NCI-H2107 (cell line): ENCODE measurements at places on chromosomes 7 and 10.

DNA sequence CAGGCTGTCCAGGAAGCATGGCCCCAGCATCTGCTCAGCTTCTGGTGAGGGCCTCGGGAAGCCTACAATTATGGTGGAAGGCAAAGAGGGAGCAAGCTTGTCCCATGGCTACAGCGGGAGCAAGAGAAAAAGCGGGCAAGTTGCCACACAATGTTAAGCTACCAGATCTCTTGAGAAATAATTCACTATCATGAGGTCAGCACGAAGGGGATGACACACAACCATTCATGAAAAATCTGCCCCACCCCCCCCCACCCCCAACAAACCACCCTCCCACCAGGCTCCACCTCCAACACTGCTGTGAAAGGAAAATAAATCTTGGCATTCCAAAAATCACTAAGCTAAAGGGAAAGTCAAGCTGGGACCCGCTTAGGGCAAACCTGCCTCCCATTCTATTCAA lies 545.8 kb upstream of the NRP1 start:
- DNase-seq = no peak

GRCh38 chr10:86327954-86328725 lies 38.5 kb downstream of the GRID1 start:
- DNase-seq = no peak

- no peak for DNase-seq
These were observed 103.3 kb downstream of the FAM107B start for GRCh38 chr10:14671386-14671831.

DNA sequence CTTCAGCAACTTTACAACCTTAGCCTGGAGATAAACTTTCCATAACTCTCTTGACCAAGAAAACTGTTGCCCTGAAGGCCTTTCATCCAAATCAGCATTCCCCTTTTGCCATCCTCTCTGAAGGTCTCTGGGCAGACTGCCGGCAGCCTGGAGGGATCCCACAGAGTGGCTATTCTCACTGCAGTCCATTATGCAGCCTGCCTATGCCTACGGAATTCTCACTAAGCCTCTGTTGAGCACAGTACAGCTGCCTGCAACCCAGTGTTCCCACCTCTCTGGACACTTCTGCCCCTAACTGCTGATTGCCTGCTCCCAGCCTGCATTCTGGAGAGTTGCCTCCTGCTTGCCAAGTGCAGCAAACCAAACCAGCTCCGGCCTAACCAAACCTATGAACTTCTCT lies 548.9 kb upstream of the STEAP1 start:
- no peak for DNase-seq

DNA sequence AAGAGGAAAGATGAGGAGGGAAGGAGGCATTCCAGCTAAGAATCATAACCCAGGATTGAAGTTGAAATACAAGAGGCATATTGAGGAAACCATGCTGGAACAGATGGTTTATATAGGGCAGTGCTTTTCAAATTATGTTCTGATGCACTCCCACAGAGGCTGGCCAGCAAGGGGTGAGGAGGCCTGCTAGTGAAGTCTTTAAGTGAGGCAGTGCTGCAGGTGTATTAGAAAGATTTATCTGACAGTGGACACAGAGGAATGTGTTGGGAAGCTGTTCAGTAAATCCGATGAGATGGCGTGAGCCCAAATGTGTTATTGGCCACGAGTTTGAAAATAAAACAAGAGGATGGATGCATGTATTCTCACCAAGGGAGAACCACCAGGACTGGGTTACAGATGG lies 28.6 kb downstream of the REEP3 start:
- DNase-seq = no peak

- DNase-seq = no peak
These were observed 362.7 kb downstream of the REEP3 start for GRCh38 chr10:63883861-63884260.

GRCh38 chr10:35130663-35131062 lies 4.0 kb downstream of the CREM start:
- no peak for DNase-seq

DNA sequence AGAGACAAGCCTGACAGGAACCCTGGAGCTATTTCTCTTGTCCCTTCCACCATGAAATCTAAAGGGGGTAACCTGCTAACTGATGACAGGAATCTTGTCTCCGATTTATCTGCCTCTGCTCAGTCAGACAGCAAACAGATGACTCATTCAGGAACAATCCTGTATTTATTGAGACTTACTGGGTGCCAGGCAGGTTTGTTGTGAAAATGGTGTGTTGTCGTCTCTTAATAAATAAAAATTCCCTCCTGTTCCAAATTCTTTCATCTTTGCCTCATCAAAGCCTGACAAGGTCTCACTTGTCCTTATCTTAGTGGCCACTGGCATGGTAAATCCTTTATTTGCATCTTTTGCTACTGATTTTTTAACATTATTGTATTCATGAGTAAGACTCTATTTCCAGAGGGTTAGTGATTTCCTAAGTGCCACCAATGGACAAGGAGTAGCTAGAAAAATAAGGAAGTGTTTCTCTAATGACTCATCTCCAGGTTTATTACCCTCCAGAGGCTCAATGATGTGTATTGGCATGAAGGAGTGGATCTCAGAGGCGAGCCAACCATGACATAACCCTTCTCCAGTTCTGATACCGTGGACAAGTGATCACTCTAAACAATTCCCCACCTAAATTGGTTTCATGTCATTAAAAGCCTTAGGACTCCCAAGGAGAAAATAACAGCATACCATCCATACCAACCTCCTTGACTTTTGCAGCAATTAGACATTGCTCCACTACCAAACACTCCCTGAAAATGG lies 724.0 kb downstream of the GRID1 start:
- no peak for DNase-seq

GRCh38 chr7:31935124-31936054 lies 134.8 kb downstream of the PDE1C start:
- no peak for DNase-seq

DNA sequence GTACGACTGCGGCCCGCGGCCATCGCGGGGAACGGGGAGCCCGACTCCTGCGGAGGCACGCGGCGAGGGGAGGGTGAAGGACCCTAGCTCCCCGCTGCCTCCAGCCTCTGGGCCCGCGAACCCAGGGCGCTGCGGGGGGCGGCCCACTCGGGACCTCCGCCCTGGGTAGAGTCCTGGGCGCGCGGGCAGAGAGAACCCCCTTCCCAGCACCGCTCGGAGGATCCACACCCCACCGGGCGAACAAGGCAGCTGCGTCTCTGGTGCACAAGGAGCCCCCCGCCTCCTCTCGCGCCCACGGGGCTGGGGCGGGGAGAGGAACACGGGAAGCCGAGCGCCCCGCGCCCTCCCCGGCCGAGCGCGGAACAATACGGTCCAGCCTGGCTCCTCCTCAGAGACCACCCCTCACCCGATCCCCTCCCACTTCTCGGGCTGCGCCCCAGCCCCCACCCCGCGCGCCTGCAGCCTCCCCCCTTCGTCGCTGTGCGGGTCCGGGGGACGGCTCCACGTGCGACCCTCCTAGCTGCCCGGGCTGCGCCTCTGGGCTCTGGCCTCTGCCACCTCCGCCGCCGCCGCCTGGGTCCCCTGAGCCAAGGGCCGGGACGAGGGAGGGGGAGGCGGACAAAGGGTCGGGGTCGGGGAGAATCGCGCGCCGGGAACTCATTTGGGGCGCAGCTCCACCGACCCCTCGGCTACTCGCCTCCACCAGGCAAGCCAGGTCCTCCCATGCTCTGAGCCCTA lies at the start of gene WDR86:
Gene WDR86, minus strand, starts transcription at position 372 of the 738 bp plus-strand sequence. CDS start 449 bp downstream, outside the sequence.
- DNase-seq = no peak

GRCh38 chr10:99711129-99711719 lies 20.7 kb downstream of the COX15 start:
- no peak for DNase-seq

DNA sequence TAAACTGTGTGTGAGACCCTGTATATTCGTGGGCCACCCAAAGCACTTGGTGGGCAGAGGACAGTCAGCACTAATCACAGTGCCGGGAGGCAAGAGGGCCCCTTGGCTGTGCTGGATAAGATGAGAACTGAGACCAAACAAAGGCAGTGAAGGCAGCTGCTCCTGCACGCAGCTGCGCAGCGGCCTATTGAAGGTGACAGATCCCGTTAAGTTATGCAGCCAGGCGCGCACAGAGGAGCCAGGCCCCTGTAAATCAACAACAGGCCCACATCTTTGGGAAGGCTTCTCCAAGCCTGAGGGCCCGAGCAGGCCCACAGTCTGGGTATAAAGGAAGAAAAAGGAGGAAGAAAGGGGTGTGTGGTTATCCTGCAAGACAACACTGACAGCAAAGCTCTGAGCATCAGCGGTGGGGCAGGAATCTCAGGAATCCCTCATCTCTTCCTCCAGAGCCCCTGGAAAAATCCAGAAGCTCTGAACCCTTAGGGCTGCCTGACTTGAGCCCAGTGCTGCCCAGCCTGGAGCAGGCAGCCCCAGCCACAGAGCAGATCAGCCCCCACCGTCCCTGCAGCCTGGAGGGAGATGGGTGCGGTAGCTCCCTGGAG lies 154.2 kb downstream of the ARHGAP12 start:
- peak; percentile 10 for DNase-seq

DNA sequence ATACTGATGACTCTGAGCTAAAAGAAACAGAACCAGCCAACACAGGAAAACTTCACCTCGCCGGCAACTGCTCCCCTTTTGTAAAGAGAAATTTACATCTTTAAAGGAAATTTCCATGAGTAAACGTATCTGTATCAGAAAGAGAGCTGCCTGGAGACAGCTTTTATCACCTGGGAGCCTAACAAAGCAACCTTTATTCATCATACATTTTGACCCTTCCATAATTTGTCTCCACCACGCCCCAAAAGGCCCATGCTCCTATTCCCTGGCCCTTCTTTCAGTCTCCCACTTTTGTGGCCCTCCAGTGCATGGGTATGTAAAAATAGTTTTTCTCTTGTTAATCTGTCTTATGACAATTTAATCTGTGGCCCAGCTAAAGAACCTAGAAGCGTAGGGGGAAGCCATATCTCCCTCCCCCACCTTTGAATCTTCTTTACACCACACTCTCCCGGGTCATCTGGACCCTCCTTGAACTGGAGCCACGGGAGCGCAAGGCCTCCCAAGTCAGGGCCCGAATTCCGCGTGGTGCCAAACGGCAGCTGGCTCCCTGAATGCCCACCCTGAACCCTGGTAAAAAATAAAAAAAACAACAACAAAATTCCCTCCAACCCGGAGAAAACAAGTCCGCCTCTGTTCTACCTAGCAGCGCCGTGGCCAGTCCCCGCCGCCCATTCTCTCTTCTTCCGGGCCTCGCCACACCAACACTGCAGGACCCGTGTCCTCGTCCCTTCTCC lies 15.4 kb upstream of the FKBP9 start:
- DNase-seq = no peak

DNA sequence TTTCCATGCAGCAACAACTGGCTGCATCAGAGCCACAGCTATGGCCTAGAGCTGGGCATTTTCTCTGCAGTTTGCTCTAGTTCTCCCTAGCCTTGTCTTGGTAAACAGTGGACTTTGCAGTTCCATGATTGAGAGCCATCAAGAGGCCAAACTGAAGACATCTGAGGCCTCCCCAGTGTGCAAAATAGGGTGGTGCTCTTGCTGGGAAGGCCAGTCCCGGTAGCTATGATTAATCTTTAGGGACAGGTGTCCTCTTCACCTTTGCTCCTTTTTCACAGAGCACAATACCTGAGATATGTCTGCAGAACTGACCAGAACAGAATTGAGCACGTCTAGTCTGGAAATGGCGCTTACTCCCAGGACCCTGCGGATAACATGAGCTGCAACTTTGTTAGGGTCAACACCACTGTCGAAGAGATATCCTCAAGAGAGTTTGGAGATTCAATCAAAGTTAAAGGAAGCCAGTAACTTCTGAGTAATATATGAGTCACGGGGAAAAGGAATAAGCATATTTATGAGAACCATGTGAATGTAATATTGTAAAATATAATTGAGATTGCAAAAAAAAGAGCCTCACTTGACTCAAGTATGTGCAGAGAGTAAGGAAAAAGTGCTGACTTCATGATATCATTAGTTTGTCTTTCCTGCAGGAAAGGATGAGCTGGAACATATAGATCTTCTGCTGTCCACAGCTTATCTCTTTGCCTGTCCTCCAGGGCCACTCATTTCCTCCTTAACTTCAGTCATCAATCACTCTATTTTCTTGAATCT lies 76.7 kb downstream of the ANK3 start:
- no peak for DNase-seq

GRCh38 chr7:100137851-100138760 lies 10.6 kb upstream of the LAMTOR4 start:
- DNase-seq = no peak

- no peak for DNase-seq
These were observed 169.0 kb downstream of the AHR start for GRCh38 chr7:17467386-17467945.

DNA sequence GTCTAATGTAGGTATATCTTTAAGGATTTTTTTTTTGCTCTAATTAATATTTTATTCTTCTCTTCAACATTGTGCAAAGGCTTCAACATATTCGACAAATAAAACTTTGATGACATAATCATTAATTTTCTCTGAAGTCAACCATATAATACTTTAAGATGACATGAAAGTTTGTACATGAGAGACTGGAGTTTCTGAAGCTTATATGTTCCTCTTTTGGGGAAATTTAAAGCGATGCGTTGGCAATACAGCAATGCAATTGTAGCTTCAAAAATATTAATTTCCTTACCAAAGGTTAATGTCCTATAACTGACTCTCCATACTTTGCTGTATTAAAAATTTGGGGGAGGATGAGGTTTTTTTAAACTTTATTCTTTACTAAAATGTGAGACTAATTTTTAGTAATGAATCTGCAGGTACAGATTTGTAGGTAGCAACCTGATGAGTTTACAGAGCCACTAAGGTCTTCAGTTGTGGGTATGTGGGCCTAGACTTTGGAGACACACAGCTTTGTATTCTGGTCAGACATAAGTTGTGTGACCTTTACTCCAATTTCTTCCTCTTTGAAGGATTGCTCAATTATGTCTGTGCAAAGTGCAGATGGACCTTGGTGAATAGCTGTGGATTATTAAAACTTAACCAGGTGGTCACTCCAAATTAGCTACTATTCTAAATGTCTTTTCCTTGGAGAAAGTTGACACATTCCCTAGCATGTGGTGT lies 18.0 kb upstream of the LIPA start:
- DNase-seq = no peak

- no peak for DNase-seq
These were observed 1167.7 kb downstream of the XPNPEP1 start for GRCh38 chr10:108755646-108756045.

DNA sequence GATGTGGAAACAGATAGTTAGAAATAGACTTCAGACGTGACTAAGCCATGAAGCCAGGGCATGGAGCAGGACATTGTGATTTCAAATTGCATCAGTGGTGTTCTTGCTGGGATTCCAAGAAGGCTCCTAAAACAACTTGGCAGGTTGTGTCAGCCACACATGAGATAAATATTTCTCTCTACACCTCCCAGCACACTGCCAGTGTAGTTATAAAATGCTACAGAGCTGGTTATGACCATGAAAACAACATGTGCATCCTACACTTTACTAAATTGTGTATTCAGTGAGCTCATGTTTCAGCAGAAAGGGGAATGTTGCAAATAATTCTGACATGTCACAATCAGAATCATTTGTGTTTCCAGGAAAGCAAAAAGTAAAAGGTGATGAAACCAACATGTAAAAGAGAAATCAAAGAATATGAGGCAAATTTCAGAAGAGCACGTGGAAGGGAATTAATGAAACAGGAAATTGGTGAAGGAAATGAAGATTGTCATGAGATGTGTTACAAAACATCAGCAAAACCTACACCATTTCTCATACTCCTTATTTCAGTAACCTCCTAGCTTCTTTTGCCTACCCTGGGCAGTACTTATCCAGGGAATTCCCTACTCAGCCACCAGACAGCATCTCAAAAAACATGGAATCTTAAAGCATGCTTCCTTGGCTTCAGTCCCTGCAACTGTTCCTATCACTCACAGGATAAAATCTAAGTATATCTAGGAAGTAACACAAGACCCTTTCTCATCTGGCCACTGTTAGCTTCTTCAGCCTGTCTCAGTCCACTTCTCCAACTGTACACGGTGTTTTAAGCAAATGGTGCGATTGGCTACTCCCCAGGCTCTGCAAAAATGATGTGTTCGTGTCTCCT lies 5.8 kb upstream of the CYP3A7 start:
- DNase-seq = no peak
